ENCODE measurements at places on chromosomes 3 and 15. TPM values are rescaled to one million over a fixed set of nuclear protein-coding genes. Genes with fewer than 3 reads are reported as not detected.

The HAPLN3 gene
- 0.51 TPM for total RNA-seq

DNA sequence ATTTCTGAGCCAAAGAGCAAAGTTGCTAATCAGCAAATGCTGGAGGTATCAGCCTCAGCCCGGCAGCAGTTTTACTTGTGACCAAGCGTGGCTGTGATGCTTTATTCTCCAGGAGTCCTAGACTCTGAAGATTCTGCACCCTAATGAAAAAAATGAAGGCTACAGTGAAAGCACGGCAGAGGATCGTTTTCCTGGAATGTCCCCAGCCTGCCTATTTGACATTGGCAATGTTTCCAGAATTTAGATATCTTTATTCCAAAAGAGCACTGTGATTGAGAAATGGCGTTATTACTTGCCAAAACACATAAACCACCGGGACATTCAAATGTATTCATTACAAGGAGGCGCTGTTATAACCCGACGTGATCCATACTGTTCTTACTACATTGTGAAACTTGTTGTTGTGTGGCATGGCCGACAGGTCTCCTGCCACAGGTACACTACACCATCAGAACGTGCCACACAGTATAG is 263.8 kb downstream of the SLCO3A1 start:
- no peak for DNase-seq

- no peak for DNase-seq
Measured at GRCh38 chr3:124577494-124578167, 152.6 kb upstream of the UMPS start.

- peak; percentile 78 for DNase-seq
Measured at GRCh38 chr3:43691120-43691995, 620 bp downstream of the ABHD5 start.

- DNase-seq = no peak
Measured at GRCh38 chr3:157066335-157067098, 93.4 kb downstream of the CCNL1 start.

The RPUSD3 gene
- 17.3 TPM for total RNA-seq

- DNase-seq = no peak
Measured at GRCh38 chr3:36192901-36193300, 187.4 kb upstream of the STAC start.

DNA sequence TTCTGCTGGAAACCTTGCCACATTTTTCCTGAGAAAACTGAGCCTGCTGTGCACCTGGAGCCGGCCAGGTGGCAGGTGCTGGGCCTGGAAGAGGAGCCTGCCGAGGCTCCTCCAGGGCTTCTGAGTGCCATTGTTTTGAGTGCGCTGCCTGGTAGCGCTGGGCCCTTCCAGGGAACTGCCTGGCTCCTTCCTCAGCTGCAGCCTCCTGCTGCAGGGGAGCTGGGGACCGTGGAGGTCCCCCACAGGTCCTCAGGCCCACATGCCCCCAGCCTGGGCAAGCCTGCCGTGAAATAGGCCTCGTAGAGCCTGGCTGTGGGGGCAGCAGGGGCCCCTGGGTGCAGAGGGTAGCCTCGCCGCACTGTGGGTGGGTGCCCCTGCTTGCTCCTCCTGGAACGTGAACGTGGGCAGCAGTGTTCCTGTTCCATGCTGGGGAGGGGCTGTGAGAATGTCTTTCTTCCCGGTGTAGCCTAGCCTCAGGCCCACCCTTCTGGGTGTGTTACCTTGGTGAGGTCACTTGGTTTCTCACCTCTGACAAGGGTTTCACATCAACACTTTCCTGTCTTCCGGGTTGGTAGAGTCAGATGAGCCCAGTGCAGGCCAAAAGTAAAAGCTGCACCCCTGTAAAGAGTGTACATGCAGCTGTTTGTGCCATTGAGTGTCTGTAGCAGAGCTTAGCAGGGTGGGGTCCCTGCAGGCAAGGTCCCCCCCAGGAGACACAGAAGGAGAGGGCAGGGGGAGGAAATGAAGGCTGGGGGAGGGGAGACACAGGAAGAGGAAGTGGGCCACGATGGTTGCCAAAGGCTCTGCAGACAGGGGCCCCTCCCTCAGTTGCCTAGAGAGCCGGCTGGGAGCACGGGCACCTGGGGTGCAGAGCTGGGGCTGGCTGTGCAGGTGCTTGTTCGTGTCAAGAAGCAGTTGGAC is 34.5 kb downstream of the KLF13 start:
- no peak for DNase-seq

- DNase-seq = no peak
Measured at GRCh38 chr3:36595511-36595910, 168.8 kb downstream of the DCLK3 start.

GRCh38 chr3:177069514-177070329 is 127.6 kb downstream of the TBL1XR1 start:
- DNase-seq = no peak

The U2SURP gene
- 33.4 TPM for total RNA-seq

The BSN gene
- 0.42 TPM for total RNA-seq
